ENCODE measurements at places on chromosomes 13 and 19. TPM values are rescaled to one million over a fixed set of nuclear protein-coding genes. Genes with fewer than 3 reads are reported as not detected.

GRCh38 chr13:88395804-88396203 lies 724.6 kb downstream of the SLITRK5 start:
- no peaks in the 10 kb centered on the region for H3K27me3 ChIP-seq
- no peak for DNase-seq
- H3K4me3 ChIP-seq = no peak overlapping the region
- no peaks in the 10 kb centered on the region for H3K4me1 ChIP-seq

- no peaks in the 10 kb centered on the region for H3K36me3 ChIP-seq
- H3K4me1 ChIP-seq = no peaks in the 10 kb centered on the region
- H3K27me3 ChIP-seq = peaks cover 14% of the 10 kb centered on the region
- no peak overlapping the region for H3K4me3 ChIP-seq
These were observed 92.7 kb upstream of the SLC7A1 start for GRCh38 chr13:29688193-29688592.

DNA sequence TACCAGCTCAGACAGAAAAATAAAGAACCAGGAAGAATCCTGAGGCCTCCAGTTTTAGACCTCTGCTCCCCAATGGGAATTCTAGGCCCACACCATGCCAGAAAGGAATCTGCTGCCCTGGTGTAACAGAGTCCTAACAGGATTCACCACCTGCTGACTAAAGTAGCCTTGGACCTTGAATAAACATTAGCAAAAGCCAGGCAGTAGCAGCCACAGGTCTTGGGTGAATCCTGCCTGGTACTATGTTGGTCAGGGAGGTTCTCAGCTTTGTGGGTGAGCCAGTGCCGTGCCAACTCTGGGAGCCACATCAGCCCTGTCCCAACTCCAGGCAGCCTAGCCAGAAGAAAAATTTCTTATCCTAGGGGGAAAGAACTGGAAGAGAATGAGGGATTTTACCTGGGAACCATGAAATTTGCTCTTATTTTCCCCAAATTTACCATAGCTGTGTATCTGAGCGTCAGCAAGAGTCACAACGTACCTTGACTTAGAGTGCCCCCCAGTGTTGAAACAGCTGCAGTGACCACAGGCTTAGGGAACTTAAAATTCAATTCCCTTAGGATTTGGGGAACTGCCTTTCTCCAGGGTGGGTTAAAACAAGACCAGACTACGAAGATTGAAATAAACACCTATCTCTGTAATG lies 1895.6 kb upstream of the PRR20A start:
- no peak for DNase-seq
- no peak overlapping the region for H3K4me3 ChIP-seq
- H3K27me3 ChIP-seq = no peaks in the 10 kb centered on the region

GRCh38 chr19:49887665-49888509 lies 8.8 kb downstream of the IL4I1 start:
- peak; percentile 24 for DNase-seq
- H3K27ac ChIP-seq = no peak overlapping the region
- no peak overlapping the region for H3K4me3 ChIP-seq
- H3K27me3 ChIP-seq = no peaks in the 10 kb centered on the region
- H3K36me3 ChIP-seq = peaks cover 28% of the 10 kb centered on the region

DNA sequence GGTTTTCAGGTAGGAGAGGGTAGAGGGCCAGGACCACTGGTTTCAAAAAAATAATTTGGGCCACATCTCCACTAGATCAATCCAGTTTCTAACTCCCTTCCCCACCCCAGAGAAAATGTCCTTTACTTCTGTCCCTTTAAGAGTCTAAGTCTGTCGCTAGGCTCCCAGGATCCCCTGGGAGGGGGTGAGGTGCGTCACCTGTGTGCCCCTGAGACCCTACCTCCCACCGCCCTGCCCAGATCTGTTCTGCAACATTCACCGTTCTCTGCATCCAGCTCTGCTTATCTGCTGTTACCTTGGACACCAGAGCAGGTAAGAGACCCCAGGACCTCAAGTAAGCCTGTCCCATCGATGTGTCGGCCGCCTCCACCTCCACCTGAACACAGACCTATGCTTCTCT lies at the start of gene GFY:
TSS of gene GFY (plus strand) at position 211 of the 400 bp plus-strand sequence. CDS start 1,043 bp downstream, outside the sequence.
- no peaks in the 10 kb centered on the region for H3K36me3 ChIP-seq
- no peak for DNase-seq
- peaks cover 84% of the 10 kb centered on the region for H3K27me3 ChIP-seq
- H3K4me3 ChIP-seq = no peak within 1 kb of the TSS
- H3K4me1 ChIP-seq = peaks cover 56% of the 10 kb centered on the region

GRCh38 chr19:45994998-45995714 lies at the start of gene CCDC61:
CCDC61 (plus strand) TSS chr19:45995467; CDS start chr19:46003019, 7,552 bp downstream.
- no peak within 1 kb of the TSS for H3K27ac ChIP-seq
- H3K36me3 ChIP-seq = peaks cover 10% of the 10 kb centered on the region
- H3K4me1 ChIP-seq = peaks cover 22% of the 10 kb centered on the region
- no peak within 1 kb of the TSS for H3K4me3 ChIP-seq

DNA sequence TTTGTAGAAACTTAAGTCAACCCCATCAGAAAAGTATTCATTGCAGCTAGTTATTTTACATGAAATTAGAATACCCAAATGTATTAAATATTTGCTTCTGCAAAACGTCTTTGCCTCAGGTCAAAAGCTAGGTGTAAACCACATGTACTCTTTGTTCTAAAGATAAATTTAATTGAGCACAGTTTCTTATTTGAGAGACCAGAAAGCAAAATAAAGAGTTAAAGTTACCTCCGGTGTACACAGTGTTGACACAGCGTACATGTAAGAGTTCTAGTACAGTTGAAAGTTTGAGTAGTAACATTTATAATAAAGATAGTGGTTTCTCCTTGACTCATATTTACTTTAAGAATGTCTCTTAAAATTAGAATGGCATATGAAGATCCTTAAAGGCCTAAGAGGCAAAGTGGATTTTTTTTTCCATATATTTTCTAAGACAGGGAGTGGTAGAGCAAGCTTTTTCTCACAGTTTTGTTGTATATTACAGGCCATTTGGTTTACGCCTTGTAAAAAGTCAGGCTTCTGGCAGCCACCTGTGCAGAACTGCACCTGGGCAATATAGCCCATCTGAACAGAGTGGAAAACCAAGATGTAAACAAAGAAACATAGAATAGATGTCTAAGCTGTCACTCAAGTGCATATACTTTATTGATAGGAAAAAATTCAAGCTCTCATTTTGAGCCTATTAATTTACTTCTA lies 2.9 kb downstream of the LRCH1 start:
- no peaks in the 10 kb centered on the region for H3K27me3 ChIP-seq
- peaks cover 2% of the 10 kb centered on the region for H3K36me3 ChIP-seq
- H3K4me1 ChIP-seq = peaks cover 54% of the 10 kb centered on the region
- DNase-seq = no peak

DNA sequence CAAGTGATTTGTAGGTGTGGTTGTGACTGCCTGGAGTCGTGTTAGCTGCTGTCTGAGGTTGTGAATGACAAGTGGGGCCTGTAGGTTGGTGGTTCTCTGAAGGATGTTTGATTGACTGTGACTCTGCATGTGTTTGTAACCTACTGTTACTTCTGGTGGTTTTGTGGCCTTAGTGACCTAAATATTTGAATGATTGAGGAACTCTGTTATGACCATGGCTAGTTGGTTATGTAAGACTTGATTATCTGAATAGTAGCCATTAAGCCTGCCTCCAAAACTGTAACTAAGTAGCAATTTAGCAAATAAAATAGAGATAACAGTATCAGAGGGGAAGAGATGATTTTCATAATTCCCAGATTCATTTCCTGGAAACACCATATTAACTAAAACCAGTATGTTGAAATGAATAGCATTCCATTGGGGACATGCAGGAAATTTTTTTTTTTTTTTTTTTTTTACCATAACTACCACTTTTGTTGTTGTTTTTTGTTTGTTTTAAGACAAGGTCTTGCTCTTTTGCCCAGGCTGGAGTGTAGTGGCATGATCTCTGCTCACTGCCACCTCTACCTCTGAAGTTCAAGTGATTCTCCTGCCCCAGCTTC lies 865 bp downstream of the ZNF382 start:
- H3K27me3 ChIP-seq = no peaks in the 10 kb centered on the region
- H3K4me3 ChIP-seq = peak overlapping the region; percentile 81
- no peak for DNase-seq
- H3K4me1 ChIP-seq = peaks cover 20% of the 10 kb centered on the region

DNA sequence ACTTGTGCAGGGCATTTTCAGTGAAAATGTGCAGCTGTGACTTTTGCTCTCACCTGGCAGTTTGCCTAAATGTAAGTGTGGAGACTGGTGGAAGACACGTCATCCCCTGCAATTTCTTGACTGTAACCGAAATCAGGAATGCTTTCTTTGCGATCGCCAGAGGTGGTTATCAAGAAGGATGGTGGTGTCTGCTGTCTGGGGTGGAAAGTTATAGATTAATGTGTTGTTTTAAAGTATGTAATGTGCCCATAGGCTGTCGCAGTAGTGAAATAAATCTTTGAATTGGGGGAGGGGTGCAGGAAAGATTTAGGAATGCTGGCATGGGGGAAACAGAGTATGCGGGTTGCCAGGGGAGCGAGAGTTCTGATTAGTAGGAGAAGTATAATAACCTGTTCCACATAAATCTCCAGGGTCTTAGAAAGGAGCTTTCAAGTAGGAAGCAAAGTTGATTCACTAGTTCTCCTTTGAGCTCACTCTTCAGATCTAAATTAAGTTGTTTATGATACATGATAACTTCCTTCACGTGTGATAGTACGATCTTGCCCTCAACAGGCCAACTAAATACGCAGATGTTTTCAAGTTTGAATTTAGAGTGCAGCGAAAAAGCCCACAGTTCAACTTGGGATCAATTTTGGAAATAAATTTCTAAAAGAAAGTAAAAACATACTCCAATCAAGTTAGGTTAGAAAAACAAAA lies 1520.0 kb upstream of the SLC10A2 start:
- H3K36me3 ChIP-seq = no peaks in the 10 kb centered on the region
- no peaks in the 10 kb centered on the region for H3K27me3 ChIP-seq
- H3K4me1 ChIP-seq = no peaks in the 10 kb centered on the region
- H3K27ac ChIP-seq = no peak overlapping the region
- H3K4me3 ChIP-seq = no peak overlapping the region

- DNase-seq = no peak
- no peak overlapping the region for H3K4me3 ChIP-seq
- H3K27ac ChIP-seq = no peak overlapping the region
- no peaks in the 10 kb centered on the region for H3K27me3 ChIP-seq
- no peaks in the 10 kb centered on the region for H3K36me3 ChIP-seq
These were observed 4.3 kb upstream of the POSTN start for GRCh38 chr13:37602733-37603381.

- no peak overlapping the region for H3K4me3 ChIP-seq
- H3K27ac ChIP-seq = no peak overlapping the region
- no peak for DNase-seq
- H3K4me1 ChIP-seq = no peaks in the 10 kb centered on the region
These were observed 774.1 kb downstream of the LIG4 start for GRCh38 chr13:107441279-107441678.

GRCh38 chr19:47680858-47681332 lies 32.3 kb upstream of the EHD2 start:
- no peak overlapping the region for H3K27ac ChIP-seq
- no peak for DNase-seq
- H3K4me1 ChIP-seq = no peaks in the 10 kb centered on the region
- H3K36me3 ChIP-seq = peaks cover 15% of the 10 kb centered on the region
- H3K4me3 ChIP-seq = no peak overlapping the region

DNA sequence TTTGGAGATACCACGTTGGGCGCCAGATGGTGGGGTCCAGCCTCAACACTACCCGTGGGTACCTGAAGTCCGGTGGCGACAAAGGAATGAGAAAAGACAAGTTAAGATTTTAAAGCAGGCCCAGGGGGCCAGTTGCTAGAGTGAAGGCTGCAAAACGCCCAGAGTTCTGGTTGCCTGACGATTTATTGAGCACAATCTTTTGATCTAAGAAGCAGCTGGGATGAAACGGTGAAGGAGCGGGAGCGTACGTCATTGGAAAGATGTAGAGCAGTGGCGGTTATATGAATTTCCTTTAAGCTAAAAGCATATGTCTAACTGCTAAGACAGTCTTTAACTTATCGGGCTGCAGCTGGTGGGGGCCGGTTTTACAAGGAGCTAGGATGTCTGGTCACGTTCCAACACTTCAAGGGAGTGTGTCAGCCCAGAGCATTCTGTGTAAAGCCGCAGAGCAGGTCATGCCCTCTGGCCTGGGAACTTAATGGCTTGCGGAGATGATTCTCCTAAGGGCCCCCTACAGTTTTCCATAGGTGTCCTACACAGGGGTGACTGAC lies 28.9 kb upstream of the EVI5L start:
- no peak overlapping the region for H3K4me3 ChIP-seq
- DNase-seq = no peak
- no peak overlapping the region for H3K27ac ChIP-seq
- no peaks in the 10 kb centered on the region for H3K36me3 ChIP-seq
- H3K4me1 ChIP-seq = peaks cover 8% of the 10 kb centered on the region

DNA sequence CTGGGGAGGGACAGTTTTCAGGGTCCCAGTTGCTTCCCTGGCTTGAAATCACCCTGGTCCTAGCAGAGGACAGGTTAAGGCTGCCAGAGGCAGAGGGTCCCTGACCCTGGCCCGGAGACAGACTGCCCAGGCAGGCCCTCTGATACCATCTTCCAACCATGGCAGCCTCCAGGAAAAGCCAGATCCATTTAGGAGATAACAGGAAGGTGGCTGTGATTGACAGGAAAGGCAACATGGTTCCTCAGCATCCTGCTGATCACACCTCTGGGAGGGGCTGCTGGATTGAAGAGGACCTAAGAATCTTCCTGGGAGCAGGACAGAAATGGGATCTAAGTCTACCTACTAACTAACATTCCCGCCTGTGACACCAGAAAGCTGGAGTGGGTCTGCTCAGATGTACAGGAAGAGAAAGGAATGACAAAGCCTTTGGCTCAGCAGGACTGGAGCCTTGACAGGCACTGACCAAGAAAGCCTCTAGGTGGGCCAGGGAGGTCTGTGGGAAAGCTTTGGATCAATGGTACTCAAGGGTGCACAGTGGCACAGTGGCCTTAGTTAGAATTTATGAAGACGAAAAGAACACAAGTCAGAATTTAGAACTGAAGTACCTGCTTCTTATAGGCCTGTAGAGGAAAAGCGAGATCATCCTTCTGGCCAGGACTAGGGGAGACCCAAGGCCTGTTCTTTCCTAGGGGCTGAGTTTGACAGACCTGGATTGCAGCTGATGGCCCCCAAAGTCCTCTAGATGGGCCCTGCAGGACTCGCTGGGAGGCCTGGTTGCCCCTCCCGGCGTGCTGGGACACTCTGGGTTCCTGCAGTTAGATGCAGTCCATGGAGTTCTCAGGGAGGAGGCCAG lies 2.3 kb upstream of the PRKACA start:
- DNase-seq = no peak
- H3K4me1 ChIP-seq = peaks cover 24% of the 10 kb centered on the region
- H3K27ac ChIP-seq = peak overlapping the region; percentile 25
- H3K36me3 ChIP-seq = peaks cover 12% of the 10 kb centered on the region
- H3K4me3 ChIP-seq = no peak overlapping the region

DNA sequence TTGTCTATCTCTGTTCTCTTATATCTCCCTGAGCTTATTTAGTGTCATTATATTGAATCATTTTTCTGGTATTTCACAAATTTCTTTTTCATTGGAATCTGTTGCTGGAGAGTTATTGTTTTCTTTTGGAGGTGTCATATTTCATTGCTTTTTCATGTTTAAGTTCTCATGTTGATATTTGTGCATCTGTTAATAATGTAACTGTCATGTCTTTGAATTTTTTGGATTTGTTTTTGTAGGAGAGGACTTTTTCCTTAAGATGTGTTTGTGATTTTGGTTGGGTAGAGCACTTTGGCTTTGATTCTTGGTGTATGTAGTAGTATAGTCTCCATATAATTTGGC lies 64.0 kb downstream of the DNAJC3 start:
- no peak for DNase-seq
- H3K36me3 ChIP-seq = peaks cover 14% of the 10 kb centered on the region

GRCh38 chr19:48964205-48965039 lies 687 bp upstream of the FTL start:
- H3K27me3 ChIP-seq = no peaks in the 10 kb centered on the region
- no peak for DNase-seq
- peaks cover 50% of the 10 kb centered on the region for H3K36me3 ChIP-seq
- H3K4me1 ChIP-seq = peaks cover 57% of the 10 kb centered on the region

Gene EHD2
- 1.6 TPM for total RNA-seq

Gene SYT5
- 0.37 TPM for total RNA-seq

Gene LAIR1
- total RNA-seq = 4.7 TPM

Gene KLF1
- 0.18 TPM for total RNA-seq
